ENCODE measurements at places on chromosomes 3 and 15.

GRCh38 chr15:79233236-79233635 is 49.3 kb upstream of the ANKRD34C start:
- DNase-seq, result no peak

DNA sequence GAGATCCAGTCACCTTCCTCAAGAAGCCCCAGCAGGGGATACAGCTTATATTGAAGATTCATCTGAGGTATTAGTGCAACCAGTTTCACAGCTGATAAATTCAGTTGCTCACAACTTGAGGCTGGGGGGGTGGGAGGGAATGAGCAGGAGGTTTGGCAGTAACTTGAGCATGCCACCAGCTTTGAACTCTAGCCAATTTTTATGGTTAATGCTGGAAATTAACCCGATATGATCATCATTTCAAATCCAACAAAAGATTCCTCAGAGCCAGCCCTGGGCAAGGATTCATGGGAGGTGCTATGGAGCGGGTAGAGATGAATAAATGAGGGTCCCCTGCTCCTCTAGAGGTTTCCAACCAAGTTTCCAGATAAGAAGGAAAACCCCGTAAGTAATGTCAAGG is 73.1 kb upstream of the HES1 start:
- DNase-seq, result no peak

DNA sequence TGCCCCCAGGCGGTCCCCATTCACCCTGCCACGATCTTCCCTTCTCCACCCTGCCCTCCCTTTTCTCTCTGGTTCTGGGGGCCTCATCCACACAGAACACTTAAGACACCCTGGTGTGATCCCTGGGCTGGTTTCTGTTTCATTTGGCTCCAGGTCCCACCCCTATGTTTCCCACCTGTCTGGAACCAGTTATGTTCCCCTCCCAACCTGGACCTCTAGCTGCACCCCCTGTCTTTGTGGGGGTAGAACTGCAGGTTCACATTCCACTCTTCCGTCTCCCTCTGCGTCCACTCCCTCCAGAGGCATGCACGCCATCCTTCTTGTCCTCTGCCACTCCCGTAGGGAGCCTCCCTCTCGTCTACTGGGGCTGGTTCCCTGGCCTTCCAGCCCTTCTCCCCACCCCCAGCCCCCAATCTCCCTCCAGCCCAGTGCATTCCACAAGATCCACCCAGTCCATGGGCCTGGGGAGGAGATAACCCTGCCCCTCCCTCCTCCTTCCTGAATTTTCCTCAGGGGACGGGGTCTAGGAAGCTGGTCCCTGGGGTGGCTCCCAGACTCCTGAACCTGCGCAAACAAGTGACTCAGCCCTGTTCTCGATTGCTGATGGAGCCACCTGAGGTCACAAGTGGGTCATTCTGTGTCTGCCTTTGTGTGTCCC is 73.8 kb downstream of the ABTB1 start:
- no peak for DNase-seq

DNA sequence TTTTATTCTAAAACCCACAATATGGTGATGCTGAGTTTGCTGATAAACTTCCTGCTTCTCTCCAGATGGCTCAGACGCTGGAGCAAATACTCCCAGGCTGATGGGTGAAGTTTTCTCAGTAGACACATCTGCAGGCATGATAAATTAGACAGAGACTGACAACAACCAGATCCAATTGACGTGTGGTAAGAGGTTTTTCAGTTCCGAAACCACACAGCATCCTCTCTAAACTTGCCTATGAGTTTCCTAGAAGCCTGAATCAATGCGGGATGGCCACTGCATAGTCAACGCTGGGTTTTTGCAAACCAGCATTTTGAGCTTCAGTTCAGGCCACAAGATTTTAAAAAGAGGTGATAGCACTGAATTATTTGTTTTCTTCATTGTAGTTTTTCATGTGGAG is 360.3 kb upstream of the ARRDC4 start:
- DNase-seq, result no peak

GRCh38 chr3:27565201-27565852 is 81.1 kb upstream of the SLC4A7 start:
- DNase-seq, result no peak

GRCh38 chr3:71103430-71103921 is 480.1 kb downstream of the FOXP1 start:
- DNase-seq, result no peak

DNA sequence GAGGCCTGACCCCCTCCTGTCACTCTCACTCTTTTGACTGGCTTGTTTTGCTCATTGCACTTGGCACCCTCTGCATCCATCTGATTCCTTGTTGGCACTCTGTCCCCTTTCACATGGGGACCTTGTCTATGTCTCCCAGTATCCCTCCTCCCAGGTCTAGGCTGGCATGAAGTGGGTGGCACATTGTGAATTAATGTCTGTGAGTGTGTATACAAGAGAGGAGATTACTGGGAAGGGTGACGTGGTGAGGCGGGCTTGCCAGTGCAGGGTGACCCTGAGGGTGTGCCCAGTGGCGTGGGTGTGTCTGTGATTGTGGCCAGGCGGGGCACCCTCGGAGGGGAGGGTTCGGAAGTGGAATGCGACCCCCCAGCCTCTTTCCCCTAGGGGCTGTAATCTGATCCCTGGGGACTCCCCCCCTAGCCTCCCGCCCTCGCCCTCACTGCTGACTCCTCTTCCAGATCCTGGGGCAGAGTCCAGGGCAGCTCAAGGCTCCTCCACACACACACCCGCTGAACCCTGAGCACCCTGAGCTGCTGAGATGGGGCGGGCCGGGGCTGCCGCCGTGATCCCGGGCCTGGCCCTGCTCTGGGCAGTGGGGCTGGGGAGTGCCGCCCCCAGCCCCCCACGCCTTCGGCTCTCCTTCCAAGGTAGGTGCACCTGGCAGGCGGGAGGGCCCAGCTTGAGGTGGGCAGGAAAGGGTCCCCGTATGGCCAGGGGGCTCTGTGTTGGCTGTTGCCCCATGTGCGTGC is at the start of gene SEMA3B:
SEMA3B (plus strand) TSS at position 445 of the 749 bp plus-strand sequence; CDS start at position 539, 94 bp downstream.
- no peak for DNase-seq

GRCh38 chr3:38005076-38006020 is 14.8 kb downstream of the VILL start:
- no peak for DNase-seq

DNA sequence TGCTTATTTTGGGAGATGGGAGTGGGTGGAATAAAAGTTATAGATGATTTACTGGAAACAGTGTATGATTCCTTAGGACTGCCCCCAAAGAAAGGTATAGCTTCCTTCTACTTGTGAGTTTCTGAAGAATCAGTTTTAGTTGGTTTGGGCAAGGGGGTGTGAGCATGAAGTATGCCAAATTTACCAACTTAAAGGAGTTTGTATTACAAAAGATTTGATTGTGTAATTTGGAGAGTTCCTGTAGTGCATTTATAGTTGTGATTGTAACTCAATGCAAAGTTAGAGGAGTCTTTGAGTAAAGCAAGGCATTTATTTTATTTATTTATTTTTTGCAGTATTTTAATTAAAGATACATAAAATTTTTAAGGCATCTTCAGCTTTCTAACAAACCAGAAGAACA is 42.8 kb downstream of the TSC22D2 start:
- DNase-seq, result no peak
